Hypothalamus (tissue), 51 donors: ENCODE measurements at places on chromosomes 11 and 22.

- peak; percentile 85 for DNase-seq
Measured at GRCh38 chr22:43923631-43924464, at the start of gene PNPLA3. TSS of gene PNPLA3 (plus strand) at chr22:43923805. CDS start at chr22:43923912, 107 bp downstream.

GRCh38 chr11:28566339-28567089, 458.3 kb downstream of the METTL15 start:
- DNase-seq: peak; percentile 2

- DNase-seq: no peak
Measured at GRCh38 chr11:76257074-76257719, 50.9 kb upstream of the WNT11 start.

DNA sequence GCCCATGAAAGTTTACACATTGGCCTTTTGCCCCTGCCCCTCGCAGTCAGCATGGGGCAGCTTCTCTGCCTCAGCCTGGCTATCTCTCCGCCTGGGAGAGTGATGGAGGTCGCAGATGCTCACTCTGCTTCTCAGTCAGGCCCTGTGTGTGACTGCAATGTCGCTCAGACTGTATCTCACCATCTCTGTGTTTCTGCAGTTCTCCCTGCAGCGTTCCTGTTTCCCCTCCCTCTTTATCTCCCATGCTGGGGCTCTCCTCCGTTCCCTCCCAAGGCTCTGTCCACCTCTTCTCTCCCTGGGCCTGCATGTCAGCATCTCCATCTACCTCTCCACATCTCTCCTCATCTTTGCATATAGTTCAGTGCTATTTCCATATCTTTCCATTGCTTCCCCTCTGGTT, 38.1 kb downstream of the SLC22A12 start:
- DNase-seq: no peak

GRCh38 chr11:36309779-36310178, 13.7 kb downstream of the PRR5L start:
- no peak for DNase-seq

DNA sequence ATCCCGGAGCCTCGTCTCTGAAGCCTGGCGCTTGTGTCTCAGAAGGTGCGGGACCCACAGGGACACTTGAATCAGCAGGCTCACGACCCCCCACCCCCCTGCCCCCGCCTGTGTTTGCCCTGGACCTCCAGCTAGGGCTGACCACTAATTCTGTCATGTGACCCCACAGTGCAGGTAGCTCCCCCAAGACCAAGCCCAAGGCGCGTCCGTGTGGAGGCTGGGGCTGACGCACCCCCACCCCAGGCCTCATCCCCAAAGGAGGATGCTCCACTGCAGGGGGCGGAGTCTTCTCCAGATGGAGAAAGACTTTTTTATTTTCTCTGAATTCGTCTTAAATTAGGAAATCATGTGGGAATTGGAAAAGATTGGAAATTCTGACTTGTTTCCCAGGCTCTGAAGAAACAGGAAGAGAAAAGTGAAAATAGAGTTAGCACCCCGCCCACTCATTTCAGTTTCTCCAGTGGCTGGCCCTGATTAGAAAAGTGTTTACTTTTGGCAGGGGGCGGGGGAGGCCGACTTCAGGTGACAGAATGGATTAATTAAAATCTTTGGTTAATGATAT, 1.0 kb upstream of the RELA start:
- peak; percentile 71 for DNase-seq

GRCh38 chr11:82969811-82970210, 68.3 kb downstream of the DDIAS start:
- DNase-seq: no peak

DNA sequence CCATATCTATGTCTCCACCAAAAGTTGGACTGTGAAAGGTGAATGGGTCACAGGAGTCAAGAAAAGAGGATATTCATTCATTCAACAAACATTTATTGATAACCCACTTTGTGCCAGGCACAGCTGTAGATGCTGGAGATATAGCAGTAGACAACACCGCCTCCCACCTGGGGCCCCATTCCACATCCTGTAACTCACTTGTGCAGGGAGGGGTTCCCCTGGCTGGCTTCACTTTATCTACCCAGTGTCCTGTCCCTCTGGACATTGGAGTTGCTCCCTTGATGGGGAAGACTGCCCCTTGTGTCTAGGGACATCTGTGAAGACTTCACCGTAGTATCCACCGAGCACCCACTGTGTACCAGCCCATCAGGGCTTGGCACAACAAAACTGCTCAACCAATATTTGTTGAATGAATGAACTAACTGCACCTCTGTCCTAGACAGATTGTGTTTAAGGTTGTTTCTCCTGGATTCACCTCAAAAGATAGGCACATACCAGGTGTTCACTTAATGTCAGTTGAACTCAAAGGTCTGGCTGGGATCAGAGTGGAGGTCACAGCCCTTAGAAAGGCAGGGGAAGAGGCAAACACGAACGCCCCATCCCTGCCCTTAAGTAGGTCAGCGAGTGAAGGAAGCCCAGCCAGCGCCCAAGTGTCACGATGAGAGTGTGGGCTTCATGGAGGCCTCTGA, 1.4 kb upstream of the OVOL1 start:
- no peak for DNase-seq

DNA sequence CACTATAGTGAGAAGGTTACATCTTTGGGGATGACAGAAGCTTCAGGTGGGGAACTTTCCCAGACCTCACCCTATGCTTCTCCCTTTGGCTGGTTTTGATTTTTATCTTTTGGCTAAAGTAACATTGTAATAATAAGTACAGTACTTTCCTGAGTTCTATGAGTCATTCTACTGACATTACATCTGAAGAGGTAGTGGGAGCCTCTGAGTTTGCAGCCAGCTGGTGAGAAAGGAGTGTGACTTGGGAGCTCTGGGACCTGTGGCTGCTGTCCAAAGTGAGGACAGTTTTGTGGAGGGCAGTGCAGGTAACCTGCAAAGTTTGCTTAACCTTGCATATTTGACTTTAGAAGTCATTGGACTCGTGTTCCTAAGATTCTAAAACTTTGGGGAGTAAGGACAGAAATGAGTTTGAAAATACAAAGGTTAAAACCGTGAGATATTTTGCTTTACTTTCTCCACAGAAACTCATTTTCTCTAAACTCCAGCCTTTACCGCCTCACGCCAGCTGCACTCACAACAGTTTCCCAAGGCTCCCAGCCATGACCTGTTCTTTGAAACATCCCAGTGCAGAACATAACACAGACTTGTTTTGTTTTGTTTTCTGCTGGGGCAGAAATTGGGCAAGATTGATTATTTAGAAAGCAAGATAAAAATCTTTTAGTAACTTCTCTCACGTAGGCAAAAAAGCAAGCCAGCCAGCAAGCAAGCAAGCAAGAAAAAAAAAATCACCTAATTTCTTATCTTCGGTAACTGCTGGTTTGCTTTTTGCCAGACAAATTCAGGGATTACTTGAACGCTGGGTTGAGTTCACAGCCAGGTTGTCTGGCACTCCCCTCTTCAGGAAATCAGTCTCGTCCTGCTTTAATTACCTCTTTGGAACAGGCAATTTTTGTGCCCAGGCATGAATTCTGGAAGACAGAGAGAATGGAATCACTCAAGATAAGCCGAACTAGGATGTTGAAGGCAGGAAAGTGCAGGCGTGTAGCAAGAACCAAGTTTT, 478.3 kb upstream of the ISX start:
- DNase-seq: no peak

GRCh38 chr11:64094463-64095260, 58.9 kb downstream of the FLRT1 start:
- no peak for DNase-seq

- no peak for DNase-seq
Measured at GRCh38 chr11:133818302-133818701, 27.0 kb downstream of the SPATA19 start.

GRCh38 chr22:27207907-27208306, 550.5 kb downstream of the MIAT start:
- no peak for DNase-seq

DNA sequence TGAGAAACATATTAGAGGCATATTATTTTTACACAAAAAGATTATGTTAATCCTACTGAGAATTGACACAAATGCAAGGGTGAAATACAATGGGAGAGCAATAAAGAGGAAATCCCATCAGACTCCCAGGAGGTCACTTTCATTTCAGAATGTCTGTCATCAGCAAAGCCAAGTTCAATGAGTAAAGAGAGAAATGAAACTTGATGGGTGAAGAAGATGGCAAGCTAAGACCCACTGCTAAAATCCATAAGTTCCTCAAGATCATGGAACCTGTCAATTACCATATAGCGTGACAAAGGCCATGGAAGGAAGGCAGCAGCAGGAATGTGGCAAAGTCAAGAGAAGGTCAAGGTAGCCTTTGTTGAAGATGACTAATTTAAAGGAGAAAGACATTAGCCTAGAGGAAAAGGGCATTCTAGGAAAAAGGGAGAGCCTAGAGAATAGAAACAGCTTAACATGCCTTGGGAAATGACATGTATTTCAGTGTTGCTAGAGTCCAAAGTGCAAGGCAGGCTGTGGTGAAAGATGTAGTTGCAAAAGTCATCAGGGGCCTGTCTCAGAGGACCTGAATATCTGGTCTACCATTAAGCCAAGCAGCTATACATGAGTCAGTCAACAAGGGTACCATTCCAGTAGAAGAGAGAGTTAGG, 43.1 kb downstream of the FAM168A start:
- DNase-seq: no peak

GRCh38 chr11:94525546-94526324, 13.5 kb downstream of the C11orf97 start:
- no peak for DNase-seq
